ENCODE measurements at places on chromosomes 7 and 10.

GRCh38 chr10:6074489-6075301, 12.5 kb upstream of the IL2RA start:
- DNase-seq: peak; percentile 43

DNA sequence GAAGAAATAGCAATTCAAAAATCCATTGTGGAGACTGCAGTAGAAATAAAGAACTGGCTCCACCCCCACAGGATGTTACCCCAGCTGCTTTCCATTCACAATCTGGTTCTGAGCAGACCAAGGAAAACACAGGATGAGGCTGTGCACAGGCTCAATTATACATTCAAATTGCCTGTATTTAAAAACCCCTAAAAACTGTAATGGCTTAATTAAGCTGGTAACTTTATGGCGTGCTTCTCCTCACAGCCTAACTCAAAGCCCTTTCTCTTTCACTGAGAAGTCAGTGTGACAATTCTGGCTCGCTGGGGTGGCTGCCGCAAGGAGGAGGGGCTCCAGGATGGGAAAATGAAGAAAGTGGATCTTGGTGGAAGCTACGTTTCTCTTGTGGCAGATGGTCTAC, 1191.1 kb downstream of the SORCS1 start:
- DNase-seq: no peak

- no peak for DNase-seq
Measured at GRCh38 chr10:62464308-62464707, 90.1 kb downstream of the ZNF365 start.

DNA sequence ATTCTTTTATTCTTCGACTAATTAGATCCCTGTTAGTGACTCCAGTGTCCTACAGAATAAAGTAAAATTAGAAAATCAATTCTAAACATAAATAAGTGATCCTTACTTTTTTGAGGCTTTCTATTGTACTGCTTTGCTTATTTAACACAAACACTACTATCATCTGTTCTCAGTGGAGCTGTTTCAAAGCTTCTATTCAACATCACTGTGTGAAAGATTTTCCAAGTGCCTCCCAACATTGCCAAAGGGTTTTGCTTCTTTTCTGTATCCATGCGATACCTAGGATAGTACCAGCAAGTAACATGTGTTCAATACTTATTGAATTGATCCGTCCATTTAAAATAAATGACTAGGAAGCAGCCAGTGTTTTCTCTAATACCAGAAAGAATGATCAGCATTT, 125.7 kb downstream of the ARHGAP21 start:
- no peak for DNase-seq

- peak; percentile 1 for DNase-seq
Measured at GRCh38 chr7:144256112-144256511, 8.5 kb downstream of the OR2A7 start.

- no peak for DNase-seq
Measured at GRCh38 chr7:139332697-139333359, 8.3 kb upstream of the FMC1 start.

- DNase-seq: no peak
Measured at GRCh38 chr7:4257146-4258111, 424.7 kb upstream of the FOXK1 start.

GRCh38 chr10:124229989-124230634, 136.7 kb upstream of the CHST15 start:
- DNase-seq: no peak

DNA sequence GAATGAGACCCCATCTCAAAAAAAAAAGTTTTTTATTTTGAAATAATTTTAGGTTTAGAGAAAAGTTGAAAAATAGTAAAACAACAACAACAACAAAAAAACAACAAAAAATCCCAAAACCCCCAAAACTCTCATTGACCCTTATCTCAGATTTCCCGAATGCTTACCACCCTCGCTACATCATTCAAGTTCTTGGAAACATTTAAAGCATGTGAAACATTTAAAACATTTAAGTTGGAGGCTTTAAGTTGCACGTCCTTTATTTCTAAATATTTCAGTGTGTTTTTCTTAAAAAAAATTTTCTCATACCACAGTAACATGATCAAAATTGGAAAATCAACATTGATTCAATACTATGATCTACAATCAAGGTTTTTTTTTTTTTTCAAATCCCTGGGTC, 382 bp upstream of the ARMS2 start:
- no peak for DNase-seq

DNA sequence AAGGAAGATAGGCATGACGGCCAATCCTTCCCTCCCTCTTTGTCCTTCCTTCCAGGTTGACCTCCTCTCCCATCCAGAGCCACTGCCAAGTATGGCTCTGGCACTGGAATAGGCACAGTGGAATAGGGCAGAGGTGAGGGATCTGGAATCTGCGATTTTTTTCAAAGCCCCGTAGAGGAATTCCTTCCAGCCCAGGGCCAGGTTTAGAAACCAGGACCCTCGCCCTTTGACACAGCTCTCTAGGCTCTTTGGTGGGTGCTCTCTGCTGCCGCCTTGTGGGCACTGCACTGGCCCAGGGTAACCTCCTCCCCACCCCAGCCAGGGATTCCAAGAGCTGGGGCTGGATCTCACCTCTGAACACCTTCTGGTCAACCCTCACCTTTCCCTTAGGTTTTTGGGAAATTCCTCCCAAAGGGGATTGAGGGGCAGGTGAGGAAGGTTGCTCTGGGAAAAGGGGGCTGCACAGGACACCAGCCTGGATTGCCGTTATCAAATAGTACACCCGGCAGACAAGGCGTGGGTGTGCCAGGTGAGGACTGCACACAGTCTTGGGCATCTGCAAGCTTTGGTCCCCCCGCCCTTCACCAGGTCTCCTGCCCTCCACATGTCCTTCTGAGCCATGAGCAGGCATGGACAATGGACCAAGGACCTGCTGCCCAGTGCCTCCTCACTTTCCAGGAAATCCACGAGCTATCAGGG, 22.8 kb downstream of the C10orf105 start:
- DNase-seq: peak; percentile 34

GRCh38 chr7:98669329-98670000, 52.4 kb downstream of the NPTX2 start:
- no peak for DNase-seq

- no peak for DNase-seq
Measured at GRCh38 chr10:73731588-73732375, 12.4 kb upstream of the SEC24C start.

DNA sequence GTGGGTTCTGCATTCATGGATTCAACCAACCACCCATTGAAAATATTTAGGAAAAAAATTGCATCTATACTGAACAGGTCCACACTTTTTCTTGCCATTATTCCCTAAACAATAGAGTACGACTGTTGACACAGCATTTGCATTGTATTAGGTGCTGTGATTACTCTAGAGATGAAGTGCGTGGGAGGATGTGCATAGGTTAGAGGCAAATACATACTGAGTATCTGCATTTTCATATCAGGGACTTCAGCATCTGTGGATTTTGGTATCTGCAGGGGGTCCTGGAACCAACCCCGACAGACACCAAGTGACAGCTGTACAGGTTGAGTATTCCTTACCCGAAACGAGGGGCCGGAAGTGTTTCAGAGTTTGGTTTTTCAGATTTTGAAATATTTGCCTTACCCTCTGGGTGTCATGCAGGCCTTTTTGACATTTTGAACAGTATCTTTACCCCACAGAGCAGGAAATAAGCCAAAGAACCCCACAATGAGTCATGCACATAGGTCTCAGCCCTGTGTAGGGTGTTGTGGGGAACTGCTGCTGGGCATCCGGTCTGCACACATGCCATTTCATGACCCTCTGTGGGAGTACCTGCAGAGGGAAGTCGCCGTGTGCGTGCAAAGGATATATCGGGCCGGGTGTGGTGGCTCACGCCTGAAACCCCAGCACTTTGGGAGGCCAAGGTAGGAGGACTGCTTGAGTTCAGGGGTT, 14.5 kb downstream of the NUDT5 start:
- DNase-seq: peak; percentile 45

DNA sequence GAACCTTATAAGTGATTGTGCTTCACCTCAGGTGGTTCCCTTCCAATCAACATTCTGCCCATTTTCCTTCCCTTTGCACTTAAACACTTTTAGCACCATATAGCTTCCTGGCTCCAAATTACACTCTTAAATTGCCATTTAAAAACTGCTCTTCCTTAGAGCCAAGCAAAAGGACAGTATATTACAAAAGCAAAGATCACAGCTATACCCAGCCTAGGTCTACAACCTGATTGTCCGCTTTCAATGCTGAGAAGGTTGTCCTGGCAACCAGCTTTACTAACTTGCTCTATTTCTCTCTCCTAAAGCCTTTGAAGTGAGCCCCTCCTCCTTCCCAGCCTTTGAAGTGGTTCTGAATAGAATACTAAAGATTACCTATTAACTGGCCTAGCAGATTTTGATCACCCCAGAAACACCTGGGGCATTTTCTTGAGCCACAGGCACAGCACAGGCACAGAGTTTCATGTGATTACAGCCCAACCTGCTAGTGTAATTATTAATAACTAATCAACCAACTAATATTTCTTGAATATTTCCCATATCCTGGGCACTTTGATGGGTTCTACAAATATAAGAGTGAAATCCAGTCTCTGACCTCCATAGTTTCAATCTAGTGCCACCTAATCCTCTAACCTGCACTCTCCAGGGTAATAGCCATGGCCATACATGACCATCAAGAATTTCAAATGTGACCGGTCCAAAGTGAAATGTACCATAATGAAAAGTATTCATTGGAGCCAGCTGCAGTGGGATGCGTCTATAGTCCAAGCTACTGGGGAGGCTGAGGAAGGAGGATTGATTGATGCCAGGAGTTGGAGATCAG, 63.6 kb upstream of the TRIM24 start:
- no peak for DNase-seq

DNA sequence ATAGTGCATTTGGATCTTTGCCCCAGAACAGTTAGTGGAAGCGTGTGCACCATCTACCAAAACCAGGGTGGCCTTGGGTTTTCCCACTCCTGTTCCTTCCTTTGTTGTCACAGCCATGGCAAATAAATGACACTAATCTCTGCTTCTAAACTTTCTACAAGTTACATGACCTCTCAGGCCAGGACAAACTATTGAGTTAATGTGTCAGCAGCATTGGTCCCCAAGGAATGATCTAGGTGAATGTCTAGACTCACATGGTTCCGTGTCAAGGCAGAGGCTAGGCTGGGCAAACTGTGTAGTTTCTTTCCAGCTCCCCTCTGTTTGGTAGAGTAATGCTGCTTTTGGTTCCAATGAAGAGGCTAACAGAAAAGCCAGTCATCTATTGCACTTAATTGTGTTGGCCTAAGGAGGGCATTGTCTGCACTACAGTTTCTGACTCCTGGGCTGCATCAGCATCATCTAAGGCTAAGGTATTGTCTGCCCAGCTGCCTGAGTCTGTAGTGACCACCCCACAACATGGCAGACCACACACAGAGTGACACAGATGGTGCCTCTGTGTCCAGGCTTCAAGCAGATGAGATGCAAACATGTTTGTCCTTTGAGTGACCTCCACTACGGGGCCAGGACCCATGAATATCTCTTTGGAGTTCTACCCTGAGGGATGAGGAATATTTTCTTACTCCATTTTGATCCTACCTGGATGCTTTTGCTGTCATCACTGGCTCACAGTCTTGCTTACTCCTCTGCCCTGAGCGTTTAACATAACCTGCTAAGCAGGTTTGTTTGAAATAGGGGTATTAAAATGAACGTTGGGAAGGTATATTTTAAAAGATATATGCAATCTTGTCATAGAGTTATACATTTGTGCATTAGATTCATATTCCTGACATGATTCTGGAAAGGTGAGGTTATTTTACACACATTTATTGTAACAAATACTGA, 1.7 kb downstream of the CYP3A4 start:
- DNase-seq: no peak

All from NCI-H226 (cell line).